ACHN (cell line): ENCODE measurements at places on chromosomes 3 and 15.

GRCh38 chr3:42830437-42831320 is 21.4 kb downstream of the ACKR2 start:
- peak; percentile 37 for DNase-seq

DNA sequence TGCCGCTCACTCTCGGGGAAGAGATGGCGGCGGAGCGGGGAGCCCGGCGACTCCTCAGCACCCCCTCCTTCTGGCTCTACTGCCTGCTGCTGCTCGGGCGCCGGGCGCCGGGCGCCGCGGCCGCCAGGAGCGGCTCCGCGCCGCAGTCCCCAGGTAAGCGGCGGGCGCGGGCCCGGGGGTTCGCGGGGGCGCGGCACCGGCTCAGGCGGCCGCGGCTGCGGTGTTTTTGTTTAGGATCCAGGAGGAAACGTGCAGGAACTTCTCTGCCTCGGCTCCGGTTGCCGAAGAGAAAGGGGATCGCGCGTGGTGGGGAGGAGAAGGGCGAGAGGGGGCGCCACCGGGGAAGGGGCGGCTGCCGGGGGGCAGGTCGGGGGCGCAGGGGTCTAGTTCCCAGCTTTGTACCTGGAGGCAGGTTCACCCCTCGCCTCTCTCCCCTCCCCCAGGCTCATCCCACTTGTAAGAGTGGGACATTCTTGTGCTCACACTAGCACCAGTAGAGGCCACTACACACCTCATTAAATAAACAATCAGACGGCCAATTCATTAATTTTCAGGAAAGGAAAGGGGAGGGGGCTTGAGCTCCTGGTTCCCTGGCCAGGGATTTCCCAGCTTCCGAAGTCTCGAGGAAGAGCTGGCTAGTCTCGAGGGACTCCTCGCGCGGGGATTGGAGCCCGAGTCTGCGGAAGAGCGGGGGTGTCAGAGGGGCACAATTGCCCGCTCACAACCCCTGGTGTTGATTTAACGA is 562 bp downstream of the NEO1 start:
- DNase-seq: peak; percentile 73

- DNase-seq: peak; percentile 51
Measured at GRCh38 chr3:49554633-49555265, 472 bp downstream of the BSN start.

DNA sequence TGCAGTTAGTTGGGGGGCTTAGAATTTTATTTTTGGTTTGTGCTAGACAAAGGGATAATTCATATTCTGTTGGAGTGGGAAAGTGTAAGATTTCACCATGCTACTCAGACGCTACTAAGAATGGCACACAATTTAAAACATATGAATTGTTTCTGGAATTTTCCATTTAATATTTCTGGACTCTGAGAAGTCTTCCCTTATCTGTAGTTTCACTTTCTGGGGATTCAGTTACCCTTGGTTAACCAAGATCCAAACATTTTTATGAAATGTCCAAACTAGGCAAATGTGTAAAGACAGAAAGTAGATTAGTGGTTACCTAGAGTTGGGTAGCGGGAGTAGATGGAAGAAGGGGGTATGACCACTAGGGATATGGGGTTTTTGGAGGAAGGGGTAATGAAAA is 53.1 kb downstream of the TCF12 start:
- DNase-seq: no peak

DNA sequence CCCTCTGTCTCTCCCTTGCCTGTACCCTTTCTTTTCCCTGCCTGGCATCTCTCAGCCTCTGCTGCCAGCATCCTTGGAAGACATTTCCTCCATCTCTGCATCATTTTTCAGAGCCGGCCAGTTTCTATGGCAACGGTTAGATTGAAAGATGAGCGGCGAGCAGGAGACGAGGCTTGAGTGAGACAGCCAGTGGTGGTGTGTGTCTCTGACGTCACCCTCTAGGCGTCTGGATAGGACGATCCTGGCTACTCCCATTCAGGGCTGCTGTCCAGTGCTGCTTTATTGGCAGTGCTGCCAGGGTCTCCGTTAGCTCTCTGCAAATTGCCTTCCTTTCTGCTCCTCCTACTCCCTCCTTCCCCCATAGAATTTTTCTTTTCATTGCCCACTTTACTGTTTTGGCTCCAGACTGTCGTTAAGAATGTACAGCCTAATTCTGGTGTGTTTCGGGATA is 57.9 kb downstream of the TRAK1 start:
- peak; percentile 46 for DNase-seq

DNA sequence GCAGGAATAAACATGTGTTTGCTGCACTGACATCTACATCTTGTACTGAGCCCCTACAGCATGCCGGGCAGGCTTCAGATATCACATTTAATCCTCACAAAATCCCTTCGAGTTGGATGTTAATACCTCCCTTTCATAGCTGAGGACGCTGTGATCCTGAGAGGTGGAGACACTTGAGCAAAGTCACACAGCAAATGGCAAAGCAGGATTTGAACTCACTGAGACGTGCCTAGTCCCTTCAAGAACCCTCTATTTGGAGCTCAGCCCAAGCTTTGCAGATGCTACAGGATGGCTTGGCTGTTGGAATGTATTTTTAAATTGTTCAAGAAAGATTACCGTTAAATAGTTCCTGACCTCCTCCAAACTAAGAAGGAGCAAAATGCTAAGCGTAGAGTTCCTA is 64.6 kb upstream of the SLC6A6 start:
- DNase-seq: no peak

- no peak for DNase-seq
Measured at GRCh38 chr3:24416224-24416623, 78.4 kb downstream of the THRB start.

- DNase-seq: no peak
Measured at GRCh38 chr3:13074006-13074375, 762 bp upstream of the IQSEC1 start.

DNA sequence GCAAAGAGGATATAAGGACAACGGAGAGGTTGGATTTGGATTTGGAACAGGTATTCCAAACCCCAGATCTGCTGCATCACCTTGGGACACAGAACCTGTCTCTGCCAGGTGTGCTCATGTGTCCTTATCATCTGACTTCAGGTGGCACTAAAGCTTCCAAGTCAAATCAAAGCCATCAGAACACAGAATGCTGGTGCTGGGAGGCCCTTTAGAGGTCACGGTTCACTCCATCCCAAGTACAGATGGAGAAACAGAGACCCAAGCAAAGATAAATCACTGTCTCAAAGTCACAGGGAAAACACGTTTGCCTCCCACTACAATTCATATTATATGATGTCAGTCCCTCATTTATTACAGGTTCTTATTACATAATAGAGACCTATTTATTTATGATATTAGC is 72.8 kb downstream of the HES1 start:
- no peak for DNase-seq

DNA sequence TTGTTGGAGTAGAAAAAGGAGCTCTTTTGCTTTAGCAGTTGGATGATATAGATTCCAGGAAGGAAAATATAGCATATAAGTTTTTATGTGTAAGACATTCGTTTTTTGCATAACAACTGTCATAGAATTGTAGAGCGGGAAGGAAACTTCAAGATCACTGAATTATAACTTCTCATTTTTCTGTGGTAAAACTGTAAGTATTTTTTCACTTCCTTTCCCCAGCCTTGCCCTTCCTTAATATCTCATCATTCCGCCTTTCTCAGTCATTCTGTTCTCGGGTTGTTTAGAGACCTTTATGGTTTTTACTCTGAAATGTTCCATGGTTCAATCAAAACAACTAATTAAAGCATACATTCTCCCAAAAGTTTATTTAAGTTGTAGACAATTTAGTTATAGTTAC is 1.1 kb downstream of the EAF2 start:
- no peak for DNase-seq

GRCh38 chr3:10437272-10437994 is 68.0 kb downstream of the ATP2B2 start:
- DNase-seq: peak; percentile 37

DNA sequence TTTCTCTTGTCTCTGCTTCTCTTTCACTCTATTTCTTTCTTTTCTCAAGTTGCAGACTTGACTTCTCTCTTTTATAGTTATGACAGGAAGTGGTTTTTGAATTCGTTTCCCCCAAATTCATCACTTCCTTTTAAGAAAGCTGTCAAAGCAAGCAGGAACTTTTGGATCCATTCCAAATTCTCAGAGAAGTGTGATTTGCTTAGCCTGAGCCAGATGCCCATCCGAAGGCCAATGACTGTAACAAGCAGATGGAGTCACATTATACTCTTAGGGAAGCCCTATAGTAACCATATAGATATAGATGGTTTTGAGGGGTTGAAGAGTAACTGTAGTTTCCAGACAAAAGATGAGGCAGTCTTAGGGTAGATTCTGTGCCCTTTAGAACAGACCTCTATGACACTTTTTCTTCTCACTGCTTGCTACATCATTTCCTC is 592.0 kb upstream of the KCNMB2 start:
- no peak for DNase-seq

DNA sequence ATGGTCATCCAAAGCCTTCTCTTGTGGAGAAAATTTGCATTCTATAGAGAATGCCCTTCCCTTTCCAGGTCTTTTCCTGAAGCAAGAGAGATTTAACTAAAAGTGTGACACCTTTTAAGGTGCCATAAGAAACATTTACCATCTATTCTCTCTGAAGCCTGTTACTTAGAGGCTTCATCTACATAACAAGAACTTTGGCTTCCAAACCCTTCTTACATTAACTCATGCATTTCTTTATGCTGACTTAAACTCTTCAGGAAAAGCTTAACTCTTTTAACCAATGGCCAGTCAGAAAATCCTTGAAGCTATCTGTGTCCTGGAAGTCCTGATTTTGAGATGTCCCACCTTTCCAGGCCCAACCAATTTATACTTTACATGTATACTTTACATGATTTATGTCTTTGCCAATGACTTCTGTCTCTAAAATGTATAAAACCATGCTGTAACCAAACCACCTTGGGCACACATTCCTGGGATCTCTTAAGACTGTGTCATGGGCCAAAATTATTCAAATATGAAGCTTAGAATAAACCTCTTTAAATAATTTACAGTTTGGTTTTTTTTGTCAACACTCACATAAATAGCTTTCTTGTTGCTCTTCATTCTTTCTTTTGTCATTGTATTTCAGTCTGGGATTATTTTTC is 472.6 kb upstream of the NECTIN3 start:
- peak; percentile 20 for DNase-seq

GRCh38 chr15:28246605-28247004 is 75.4 kb downstream of the HERC2 start:
- DNase-seq: no peak
